ENCODE measurements at places on chromosomes 6 and 20.

DNA sequence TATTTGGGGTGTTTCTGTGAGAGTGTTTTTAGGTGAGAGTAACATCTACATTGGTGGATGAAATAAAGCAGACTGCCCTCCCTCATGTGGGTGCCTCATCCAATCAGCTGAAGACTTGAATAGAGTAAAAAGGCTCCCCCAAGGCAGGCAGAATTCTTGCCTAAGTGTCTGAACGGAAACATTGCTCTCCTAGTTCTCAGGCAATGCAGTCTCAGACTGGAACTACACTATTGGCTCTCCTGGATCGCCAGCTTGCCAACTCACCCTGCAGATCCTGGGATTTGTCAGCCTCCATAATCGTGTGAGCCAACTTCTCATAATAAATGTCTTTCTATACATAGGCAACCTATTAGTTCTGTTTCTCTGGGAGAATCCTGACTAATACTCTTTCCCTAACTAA lies 5.5 kb upstream of the TMEM170B start:
- no peaks in the 10 kb centered on the region for H3K27me3 ChIP-seq
- no peak for DNase-seq
- H3K27ac ChIP-seq, result no peak overlapping the region
- peaks cover 11% of the 10 kb centered on the region for H3K4me1 ChIP-seq

- no peak for DNase-seq
- H3K27me3 ChIP-seq, result no peaks in the 10 kb centered on the region
- H3K27ac ChIP-seq, result no peak overlapping the region
- no peak overlapping the region for H3K4me3 ChIP-seq
- H3K4me1 ChIP-seq, result no peaks in the 10 kb centered on the region
These were observed 39.5 kb downstream of the C20orf203 start for GRCh38 chr20:32634041-32634805.

DNA sequence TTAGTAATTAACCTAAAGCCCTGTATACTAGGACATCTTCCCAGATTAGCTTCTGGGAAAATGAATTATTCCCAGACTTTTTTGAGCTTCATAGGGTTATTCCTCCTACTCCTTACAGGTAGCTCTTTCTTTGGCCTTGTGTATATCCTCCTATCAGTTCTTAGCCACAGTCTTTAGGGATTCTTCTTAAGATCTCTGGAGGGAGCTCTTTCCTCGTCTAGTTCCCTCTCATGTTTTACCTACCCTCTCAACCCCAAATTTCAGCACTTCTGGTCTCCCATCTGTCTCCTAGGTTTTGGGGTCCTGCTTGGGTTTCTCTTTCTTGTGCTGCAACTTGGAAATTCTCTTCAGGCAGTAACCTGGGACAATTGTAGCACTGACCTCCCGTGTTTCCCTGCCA lies 46.4 kb upstream of the SLC35B3 start:
- no peaks in the 10 kb centered on the region for H3K36me3 ChIP-seq
- no peak overlapping the region for H3K4me3 ChIP-seq
- no peak overlapping the region for H3K27ac ChIP-seq
- H3K4me1 ChIP-seq, result no peaks in the 10 kb centered on the region

- H3K27ac ChIP-seq, result no peak overlapping the region
- no peaks in the 10 kb centered on the region for H3K36me3 ChIP-seq
- no peaks in the 10 kb centered on the region for H3K27me3 ChIP-seq
- H3K4me3 ChIP-seq, result no peak overlapping the region
- peaks cover 6% of the 10 kb centered on the region for H3K4me1 ChIP-seq
- DNase-seq, result no peak
These were observed 120.7 kb downstream of the EDN3 start for GRCh38 chr20:59421089-59421488.

- no peak overlapping the region for H3K4me3 ChIP-seq
- no peaks in the 10 kb centered on the region for H3K36me3 ChIP-seq
- H3K4me1 ChIP-seq, result no peaks in the 10 kb centered on the region
- DNase-seq, result no peak
These were observed 21.7 kb upstream of the IL17A start for GRCh38 chr6:52164319-52165094.

GRCh38 chr6:37980222-37980595 lies 160.7 kb downstream of the ZFAND3 start:
- no peak overlapping the region for H3K4me3 ChIP-seq
- DNase-seq, result no peak

- H3K36me3 ChIP-seq, result peaks cover 33% of the 10 kb centered on the region
- no peaks in the 10 kb centered on the region for H3K4me1 ChIP-seq
- H3K27ac ChIP-seq, result no peak overlapping the region
- no peak overlapping the region for H3K4me3 ChIP-seq
These were observed 24.2 kb downstream of the NAPB start for GRCh38 chr20:23396950-23397627.

DNA sequence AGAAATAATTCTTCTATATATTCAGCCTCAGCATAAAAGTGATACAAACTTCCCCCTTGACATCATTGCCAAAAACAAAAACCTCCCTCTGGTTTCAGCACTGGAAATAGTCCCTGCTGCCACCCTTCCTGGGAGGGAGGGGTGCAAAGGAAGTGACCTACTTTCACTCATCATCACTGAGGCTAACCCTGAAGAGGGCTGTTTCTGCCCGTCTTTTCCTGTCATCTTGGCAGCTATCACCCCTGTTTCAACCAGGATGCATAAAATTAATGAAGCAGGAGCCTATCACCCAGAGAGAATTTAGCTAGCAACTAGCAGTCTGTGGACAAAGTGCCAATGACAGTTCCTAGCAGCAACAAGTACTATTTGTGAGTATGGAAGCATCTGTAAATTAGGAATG lies 397.8 kb downstream of the LAMA2 start:
- H3K27ac ChIP-seq, result no peak overlapping the region
- no peak overlapping the region for H3K4me3 ChIP-seq
- H3K36me3 ChIP-seq, result no peaks in the 10 kb centered on the region
- DNase-seq, result no peak

GRCh38 chr6:135188718-135189117 lies 7.6 kb downstream of the MYB start:
- no peak for DNase-seq
- H3K4me3 ChIP-seq, result no peak overlapping the region

GRCh38 chr6:137926207-137926731 lies 59.2 kb downstream of the TNFAIP3 start:
- peaks cover 27% of the 10 kb centered on the region for H3K4me1 ChIP-seq
- H3K4me3 ChIP-seq, result no peak overlapping the region
- no peak for DNase-seq
- no peaks in the 10 kb centered on the region for H3K36me3 ChIP-seq

DNA sequence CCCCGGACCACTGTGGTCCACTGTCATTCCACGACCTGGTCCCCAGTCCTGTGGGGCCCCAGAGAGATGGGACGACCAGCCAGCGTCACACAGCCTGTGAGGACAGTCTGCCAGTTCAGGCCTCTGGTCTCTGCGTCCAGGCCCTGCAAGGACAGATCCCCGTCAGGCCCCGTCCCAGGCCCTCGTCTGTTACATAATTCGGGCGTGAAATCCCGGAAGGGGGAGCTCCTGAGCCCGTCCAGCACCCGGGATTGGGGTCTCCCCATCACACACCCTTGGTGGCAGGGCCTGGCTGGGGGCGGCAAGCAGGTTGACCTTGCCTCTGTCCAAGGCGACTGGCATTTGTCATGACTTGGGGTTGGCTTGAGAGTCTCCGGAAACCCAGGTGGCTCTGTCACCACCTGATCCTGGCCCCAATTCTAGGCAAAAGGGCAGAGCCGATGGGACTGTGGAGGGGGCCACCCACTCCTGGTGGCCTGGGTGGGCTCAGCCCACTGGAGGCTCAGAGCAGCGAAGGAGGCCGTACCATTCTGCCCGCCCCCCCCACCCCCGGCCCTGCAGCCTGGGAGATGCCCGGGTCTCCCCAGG lies 73.8 kb upstream of the GATA5 start:
- peak overlapping the region; percentile 48 for H3K27ac ChIP-seq
- H3K36me3 ChIP-seq, result no peaks in the 10 kb centered on the region
- peak overlapping the region; percentile 39 for H3K4me3 ChIP-seq
- H3K27me3 ChIP-seq, result peaks cover 18% of the 10 kb centered on the region

DNA sequence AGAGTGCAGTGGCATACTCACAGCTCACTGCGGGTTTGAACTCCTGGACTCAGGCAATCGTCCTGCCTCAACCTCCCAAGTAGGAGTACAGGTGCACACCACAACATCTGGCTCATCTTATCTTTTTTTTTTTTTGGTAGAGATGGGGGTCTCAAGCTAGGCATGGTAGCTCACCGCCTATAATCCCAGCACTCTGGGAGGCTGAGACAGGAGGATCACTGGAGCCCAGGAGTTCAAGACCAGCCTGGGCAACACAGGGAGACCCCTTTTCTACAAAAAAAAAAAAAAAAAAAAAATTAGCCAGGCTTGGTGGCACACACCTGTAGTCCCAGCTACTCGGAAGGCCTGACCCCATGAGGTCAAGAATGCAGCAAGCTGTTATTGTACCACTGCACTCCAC lies 31.5 kb downstream of the ILRUN start:
- no peak for DNase-seq
- H3K4me3 ChIP-seq, result no peak overlapping the region
- H3K36me3 ChIP-seq, result no peaks in the 10 kb centered on the region
- H3K4me1 ChIP-seq, result peaks cover 26% of the 10 kb centered on the region

DNA sequence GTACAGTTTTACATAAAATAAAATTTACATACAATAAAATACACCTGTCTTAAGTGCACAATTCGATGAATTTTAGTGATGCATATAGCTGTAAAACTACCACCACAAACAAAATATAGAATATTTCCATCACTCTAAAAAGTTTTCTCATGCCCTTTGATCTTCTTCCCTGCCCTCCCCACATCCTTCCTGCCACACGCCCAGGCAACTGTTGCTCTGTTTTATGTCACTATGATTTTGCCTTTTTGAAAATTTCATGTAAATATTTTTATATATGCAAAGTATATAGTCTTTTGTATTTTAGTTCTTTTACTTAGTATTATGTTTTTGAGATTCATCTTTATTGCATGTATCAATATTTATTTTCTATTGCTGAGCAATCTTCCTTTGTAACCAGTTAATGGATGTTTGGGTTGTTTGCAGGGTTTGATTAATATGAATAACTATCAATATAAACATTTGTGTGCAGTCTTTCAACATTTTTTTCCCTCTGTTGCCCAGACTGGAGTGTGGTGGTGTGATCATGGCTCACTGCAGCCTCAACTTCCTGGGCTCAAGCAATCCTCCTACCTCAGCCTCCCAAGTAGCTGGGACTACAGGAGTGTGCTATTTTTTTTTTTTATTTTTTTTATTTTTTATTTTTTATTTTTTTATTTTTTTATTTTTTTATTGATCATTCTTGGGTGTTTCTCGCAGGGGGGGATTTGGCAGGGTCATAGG lies 23.8 kb upstream of the SAMHD1 start:
- no peaks in the 10 kb centered on the region for H3K4me1 ChIP-seq
- H3K27me3 ChIP-seq, result no peaks in the 10 kb centered on the region
- DNase-seq, result no peak
- no peak overlapping the region for H3K4me3 ChIP-seq
- no peak overlapping the region for H3K27ac ChIP-seq
- H3K36me3 ChIP-seq, result no peaks in the 10 kb centered on the region

- no peak for DNase-seq
- no peaks in the 10 kb centered on the region for H3K4me1 ChIP-seq
- H3K4me3 ChIP-seq, result no peak overlapping the region
- no peaks in the 10 kb centered on the region for H3K36me3 ChIP-seq
These were observed 163.5 kb upstream of the GJE1 start for GRCh38 chr6:141969201-141969600.

DNA sequence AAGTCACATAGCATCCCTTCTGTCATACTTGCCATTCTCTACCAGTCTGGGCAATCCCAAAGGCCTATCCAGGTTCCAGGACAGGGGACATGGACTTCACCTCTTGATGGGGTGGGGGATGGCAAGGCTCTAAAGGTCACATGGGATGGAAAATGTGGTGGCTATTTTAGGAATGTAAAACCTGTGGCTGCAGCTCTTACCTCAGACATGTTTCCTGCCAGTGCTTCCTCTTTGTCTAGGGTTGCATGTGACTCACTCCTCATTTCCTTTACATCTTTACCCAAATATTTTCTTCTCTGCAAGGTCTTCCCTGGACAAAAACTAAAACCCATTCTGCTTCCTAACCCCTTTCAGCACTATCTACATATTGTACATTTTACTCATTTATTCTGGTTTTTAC lies 135.7 kb downstream of the BTBD3 start:
- no peak for DNase-seq
- H3K36me3 ChIP-seq, result no peaks in the 10 kb centered on the region
- H3K4me1 ChIP-seq, result no peaks in the 10 kb centered on the region
- no peak overlapping the region for H3K4me3 ChIP-seq
- no peaks in the 10 kb centered on the region for H3K27me3 ChIP-seq

- H3K36me3 ChIP-seq, result no peaks in the 10 kb centered on the region
- H3K4me1 ChIP-seq, result no peaks in the 10 kb centered on the region
- no peak overlapping the region for H3K27ac ChIP-seq
- no peaks in the 10 kb centered on the region for H3K27me3 ChIP-seq
These were observed 55.6 kb downstream of the BMP5 start for GRCh38 chr6:55819811-55820210.

DNA sequence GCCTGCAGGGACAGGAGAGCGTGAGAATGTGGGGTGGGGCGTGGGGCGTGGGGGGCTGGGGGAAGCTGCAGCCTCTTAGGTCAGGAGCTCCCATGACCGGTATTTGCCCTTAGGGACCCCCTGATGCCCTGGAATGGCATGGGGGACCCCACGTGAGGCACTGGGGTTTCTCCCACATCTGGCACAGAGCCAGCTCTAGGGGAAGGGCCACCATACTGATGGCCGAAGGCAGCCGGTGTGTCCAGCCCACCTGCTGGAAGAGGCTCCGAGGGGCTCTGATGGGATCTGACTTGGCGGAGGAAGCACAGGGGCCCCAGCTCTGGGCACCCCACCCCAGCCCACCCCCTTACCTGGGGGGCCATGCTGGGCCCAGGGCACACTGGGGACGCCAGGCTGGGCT lies 10.8 kb downstream of the GATA5 start:
- no peak for DNase-seq
- no peak overlapping the region for H3K4me3 ChIP-seq
- H3K4me1 ChIP-seq, result no peaks in the 10 kb centered on the region

DNA sequence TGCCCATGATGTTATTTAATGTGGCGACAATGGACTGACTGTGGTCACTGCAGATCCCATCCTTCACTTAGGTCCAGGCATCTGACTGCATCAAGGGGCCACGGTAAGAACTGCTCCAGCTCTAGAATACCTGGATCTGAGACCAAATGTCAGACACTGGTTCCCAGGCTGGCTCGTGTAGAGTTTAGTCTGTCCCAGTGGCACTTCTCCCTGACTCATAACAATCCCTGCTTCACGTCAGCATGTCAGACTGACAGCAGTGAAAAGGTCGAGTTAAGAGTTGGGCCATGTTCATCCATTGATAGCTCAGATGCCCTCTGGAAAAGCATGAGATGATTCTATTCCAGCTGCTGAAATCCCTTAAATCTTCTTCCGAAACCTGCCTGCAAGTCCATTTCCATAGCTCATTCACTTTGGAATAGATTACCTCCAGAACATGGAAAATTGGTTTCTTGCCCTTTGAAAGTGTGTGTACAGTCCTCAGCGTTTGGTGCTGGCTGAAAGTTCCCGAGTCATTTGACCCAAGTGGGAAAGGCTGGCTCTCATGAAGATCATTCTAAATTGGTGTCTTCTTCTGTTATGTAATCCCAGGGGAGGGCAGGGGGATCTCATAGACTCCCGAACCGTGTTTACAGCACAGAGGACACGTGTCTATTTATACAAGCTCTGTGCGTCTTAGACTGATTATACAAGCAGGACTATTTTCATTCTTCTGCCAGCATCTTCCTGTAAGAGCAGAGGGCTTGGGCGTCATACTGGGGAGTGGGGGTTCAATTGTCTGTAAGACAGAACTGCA lies 160.8 kb downstream of the ZDHHC14 start:
- H3K27me3 ChIP-seq, result no peaks in the 10 kb centered on the region
- H3K4me1 ChIP-seq, result no peaks in the 10 kb centered on the region
- H3K36me3 ChIP-seq, result no peaks in the 10 kb centered on the region
- no peak overlapping the region for H3K27ac ChIP-seq
- DNase-seq, result no peak
